ENCODE measurements at places on chromosomes 7 and 10. TPM values are rescaled to one million over a fixed set of nuclear protein-coding genes. Genes with fewer than 3 reads are reported as not detected.

Gene SKIDA1
- 2.7 TPM for total RNA-seq

Gene LIPK
- not detected for total RNA-seq

Gene CALML5
- not detected for total RNA-seq

Gene EXOSC1
- total RNA-seq, result 33.7 TPM

- H3K4me3 ChIP-seq, result no peak overlapping the region
- H3K27me3 ChIP-seq, result no peaks in the 10 kb centered on the region
- H3K27ac ChIP-seq, result no peak overlapping the region
- H3K4me1 ChIP-seq, result no peaks in the 10 kb centered on the region
- H3K36me3 ChIP-seq, result peaks cover 30% of the 10 kb centered on the region
- no peak for DNase-seq
Measured at GRCh38 chr10:84477398-84478128, 149.2 kb downstream of the CCSER2 start.

DNA sequence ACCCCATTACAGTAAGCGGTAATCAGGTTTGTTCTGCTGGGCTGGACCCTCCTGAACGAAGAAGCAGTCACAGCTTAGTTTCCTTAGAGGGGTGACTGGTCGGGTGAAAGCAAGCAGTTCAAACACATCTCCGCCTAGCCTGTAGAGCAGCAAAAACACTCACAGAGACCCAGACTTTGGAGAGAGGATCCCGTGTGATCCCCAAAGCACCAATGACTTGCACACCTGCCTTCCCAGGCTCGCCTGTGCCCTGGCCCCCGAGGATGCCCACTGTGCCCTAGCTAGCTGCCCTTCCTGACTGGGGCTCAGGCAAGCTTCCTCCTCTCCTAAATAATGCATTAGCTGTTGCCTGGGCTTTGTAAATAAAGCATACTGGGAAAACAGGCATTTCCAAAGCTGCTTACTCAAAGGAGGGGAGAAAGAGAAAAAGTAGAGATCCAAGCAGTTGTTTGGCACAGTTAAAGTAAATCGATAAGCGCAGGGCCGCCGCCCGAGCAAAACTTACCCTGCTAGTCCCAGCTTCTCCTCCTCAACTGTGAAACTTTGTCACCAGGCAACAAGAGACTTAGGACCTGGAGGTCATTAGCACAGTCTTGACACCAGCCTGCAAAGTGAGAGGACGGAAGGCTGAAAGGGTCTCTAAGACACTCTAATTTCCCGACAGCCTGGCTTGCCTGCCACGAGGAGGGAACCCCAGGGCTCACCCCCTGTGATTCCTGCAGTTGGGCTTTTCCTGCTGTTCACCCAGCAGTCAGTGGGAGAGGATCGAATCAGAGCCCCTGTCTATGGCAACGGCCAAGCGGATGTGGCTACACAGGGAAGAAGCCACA is 4.8 kb downstream of the LRRC18 start:
- H3K4me1 ChIP-seq, result no peaks in the 10 kb centered on the region
- no peaks in the 10 kb centered on the region for H3K36me3 ChIP-seq
- no peak overlapping the region for H3K4me3 ChIP-seq
- H3K27me3 ChIP-seq, result no peaks in the 10 kb centered on the region

DNA sequence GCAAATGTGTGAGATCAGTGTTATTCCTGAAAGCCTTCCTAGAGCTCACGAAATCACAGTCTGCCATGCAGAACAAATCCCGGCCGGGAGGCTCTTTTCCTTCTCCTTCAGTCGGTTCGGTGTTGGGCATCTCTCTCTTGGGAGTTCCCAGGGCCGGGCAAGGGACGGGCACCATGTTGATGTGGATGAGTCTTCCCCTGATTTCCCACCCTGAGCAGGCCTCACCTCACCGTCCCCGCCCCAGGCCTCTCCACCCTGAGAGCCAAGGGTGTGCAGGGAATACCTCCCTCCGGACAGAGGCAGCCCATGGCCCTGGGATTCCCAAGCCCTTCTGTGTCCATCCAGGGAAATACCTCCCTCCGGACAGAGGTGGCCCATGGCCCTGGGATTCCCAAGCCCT is 28.0 kb upstream of the DIP2C start:
- H3K27ac ChIP-seq, result no peak overlapping the region
- H3K4me1 ChIP-seq, result no peaks in the 10 kb centered on the region
- no peak overlapping the region for H3K4me3 ChIP-seq
- no peaks in the 10 kb centered on the region for H3K27me3 ChIP-seq
- no peaks in the 10 kb centered on the region for H3K36me3 ChIP-seq
- DNase-seq, result no peak

DNA sequence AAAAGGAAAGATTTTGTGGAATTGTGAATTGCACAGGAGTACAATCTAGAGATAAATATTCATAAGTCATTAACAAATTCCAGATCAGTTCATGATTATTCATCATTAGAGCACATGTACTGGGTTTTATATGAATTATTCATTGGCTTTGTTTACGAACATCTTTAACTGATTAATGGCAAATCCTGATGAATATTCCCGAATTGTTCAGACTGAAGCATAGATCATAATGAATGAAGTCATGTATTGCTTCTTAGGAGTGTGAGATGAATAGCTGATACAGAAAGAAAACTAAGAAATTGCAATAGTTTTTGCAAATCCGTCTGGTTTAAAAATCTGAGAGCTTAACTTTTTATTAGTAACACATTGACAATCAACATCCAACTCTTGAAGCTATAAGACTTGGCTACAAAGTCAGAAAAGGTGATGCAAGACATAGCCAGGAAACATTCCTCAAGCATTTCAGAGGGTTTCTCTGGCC is 183.6 kb upstream of the DGKB start:
- no peaks in the 10 kb centered on the region for H3K27me3 ChIP-seq
- no peak for DNase-seq
- H3K36me3 ChIP-seq, result no peaks in the 10 kb centered on the region
- no peak overlapping the region for H3K27ac ChIP-seq
- H3K4me1 ChIP-seq, result no peaks in the 10 kb centered on the region

DNA sequence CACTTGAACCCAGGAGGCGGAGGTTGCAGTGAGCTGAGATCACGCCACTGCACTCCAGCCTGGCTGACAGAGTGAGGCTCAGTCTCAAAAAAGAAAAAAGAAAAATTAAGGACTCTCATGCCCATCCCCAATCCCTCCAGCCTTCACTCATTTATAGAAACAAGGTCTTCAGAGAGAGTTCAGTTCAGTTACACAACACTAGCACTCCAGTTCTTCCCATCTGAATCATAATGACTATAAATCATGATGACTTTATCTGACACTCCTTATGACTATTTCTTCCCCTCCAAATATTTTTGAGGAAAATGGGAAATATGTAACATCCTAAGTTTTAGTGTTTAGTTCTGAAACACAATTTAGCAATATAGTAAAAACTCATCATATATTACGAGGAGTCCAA is 107.4 kb upstream of the LSM8 start:
- no peaks in the 10 kb centered on the region for H3K4me1 ChIP-seq
- H3K4me3 ChIP-seq, result no peak overlapping the region
- no peak for DNase-seq
- H3K27me3 ChIP-seq, result no peaks in the 10 kb centered on the region

GRCh38 chr7:2040893-2041270 is 191.9 kb downstream of the MAD1L1 start:
- no peak for DNase-seq
- no peak overlapping the region for H3K27ac ChIP-seq

GRCh38 chr7:28853150-28853549 is 105.0 kb downstream of the TRIL start:
- H3K4me3 ChIP-seq, result no peak overlapping the region
- no peaks in the 10 kb centered on the region for H3K4me1 ChIP-seq
- H3K27me3 ChIP-seq, result no peaks in the 10 kb centered on the region
- H3K27ac ChIP-seq, result no peak overlapping the region
- DNase-seq, result peak; percentile 13
- H3K36me3 ChIP-seq, result no peaks in the 10 kb centered on the region

DNA sequence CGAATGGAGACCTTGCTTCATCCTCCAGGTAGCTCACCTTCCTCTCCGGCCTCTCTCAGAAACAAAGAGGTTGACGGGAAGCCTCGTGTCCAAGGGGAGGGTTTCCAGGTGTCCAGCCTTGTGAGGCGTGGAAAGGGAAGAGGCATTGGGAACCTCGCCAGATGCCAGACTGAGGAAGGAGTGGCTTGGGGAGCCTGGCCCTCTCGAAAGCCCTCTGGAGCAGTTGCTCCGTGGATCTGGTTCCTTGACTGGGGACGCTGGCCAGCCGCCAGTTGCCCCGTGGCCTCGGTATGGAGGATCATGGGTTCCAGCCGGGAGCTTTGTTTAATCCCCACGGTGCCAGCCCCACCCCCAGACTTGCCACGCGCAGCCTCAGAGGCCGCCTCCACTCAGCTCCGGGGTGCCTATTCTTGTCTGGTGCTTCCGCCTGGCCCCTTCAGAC is 30.3 kb upstream of the SUN1 start:
- DNase-seq, result peak; percentile 40
- H3K36me3 ChIP-seq, result no peaks in the 10 kb centered on the region
- H3K4me1 ChIP-seq, result peaks cover 15% of the 10 kb centered on the region
- peak overlapping the region; percentile 9 for H3K4me3 ChIP-seq

DNA sequence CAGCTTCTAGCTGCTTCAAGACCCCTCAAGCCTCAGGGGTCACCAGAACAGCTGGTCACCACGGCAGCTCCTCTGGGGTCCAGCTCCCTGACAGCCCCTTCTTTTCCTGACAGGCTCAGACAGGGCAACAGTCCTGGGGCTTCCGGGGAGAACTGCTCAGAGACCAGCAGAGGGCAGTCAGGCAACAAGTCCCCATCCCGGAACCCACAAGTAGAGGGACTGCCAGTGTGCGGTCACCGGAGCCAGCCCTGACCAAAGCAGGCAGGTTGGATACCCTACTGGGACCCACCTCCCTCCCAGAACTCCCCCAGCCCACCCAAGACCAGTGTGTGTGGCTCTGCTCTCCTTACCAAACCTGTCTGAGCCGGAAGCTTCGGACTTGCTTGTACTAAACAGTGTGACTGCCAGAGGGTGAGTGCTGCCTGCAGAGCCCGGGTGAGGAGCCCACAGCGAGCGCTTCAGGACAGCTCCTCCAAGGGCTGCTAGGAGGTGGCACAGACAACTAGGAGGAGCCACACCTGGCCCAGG is 40.3 kb downstream of the YKT6 start:
- peak; percentile 40 for DNase-seq
- H3K4me3 ChIP-seq, result no peak overlapping the region
- H3K36me3 ChIP-seq, result no peaks in the 10 kb centered on the region
- H3K27me3 ChIP-seq, result no peaks in the 10 kb centered on the region
- no peak overlapping the region for H3K27ac ChIP-seq

DNA sequence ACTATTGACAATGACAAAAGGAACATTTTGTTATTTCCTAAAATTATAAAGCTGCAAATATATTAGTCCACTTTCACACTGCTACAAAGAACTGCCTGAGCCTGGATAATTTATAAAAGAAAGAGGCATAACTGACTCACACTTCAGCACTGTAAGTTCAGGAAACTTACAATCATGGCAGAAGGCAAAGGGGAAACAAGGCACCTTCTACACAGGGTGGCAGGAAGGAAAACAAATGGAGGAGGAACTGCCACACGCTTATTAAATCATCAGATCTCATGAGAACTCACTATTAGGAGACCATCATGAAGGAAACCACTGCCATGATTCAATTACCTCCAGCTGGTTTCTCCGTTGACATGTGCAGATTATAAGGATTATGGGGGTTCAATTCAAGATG is 203.1 kb downstream of the TPK1 start:
- H3K4me3 ChIP-seq, result no peak overlapping the region
- no peak for DNase-seq
- no peaks in the 10 kb centered on the region for H3K36me3 ChIP-seq
- H3K27ac ChIP-seq, result no peak overlapping the region
- H3K4me1 ChIP-seq, result no peaks in the 10 kb centered on the region
- no peaks in the 10 kb centered on the region for H3K27me3 ChIP-seq

DNA sequence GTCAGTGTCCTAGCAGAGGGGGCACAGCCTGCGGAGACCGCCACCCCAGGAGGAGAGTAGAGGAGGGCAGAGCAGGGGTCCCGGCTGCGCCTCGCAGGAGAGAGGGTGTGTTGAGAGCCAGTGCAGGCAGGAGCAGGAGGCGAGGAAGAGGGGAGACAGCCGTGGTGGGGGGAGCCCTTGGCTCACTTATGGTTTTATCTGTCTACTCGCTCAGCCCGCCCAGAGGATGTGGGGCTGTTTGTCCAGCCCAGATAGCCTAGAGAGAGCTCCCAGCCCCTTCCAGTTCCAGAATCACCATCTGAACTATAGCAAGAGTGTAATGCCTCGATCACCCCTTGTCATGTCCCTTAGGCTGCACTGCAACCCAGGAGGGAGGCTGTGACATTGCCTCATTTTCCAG is 26.6 kb downstream of the SLC29A3 start:
- no peak overlapping the region for H3K27ac ChIP-seq
- no peak overlapping the region for H3K4me3 ChIP-seq
- no peaks in the 10 kb centered on the region for H3K4me1 ChIP-seq
- H3K36me3 ChIP-seq, result no peaks in the 10 kb centered on the region
- H3K27me3 ChIP-seq, result no peaks in the 10 kb centered on the region
- DNase-seq, result no peak

DNA sequence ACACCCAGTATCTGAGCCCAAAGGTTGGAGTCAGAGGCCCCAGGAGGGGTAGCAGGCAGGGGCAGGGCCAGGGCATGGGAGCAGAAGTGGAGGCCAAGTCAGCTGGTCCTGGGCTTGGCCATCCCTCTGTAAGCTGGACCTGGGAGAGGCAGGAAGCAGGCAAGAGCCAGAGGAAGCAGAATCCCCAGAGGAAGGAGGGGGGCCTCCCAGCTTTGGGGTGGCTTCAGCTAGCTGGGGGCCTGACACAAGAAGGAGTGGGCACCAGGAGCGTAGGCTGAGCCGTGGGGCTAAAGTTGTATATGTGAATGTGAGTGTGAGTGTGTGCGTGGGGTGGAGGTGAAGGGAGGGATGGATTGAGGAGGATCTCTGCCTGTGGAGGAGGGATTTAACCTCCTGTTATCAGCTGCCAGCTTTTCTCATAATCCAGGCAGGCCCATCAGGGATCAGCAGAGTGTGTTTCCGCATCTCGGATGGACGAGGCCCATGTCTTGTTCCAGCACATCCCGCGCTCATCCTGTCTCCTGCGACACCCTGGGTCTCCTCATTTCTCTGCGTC is 54.0 kb downstream of the NEURL1 start:
- DNase-seq, result no peak
- no peaks in the 10 kb centered on the region for H3K27me3 ChIP-seq
- no peak overlapping the region for H3K4me3 ChIP-seq
- H3K27ac ChIP-seq, result no peak overlapping the region
- H3K4me1 ChIP-seq, result no peaks in the 10 kb centered on the region

DNA sequence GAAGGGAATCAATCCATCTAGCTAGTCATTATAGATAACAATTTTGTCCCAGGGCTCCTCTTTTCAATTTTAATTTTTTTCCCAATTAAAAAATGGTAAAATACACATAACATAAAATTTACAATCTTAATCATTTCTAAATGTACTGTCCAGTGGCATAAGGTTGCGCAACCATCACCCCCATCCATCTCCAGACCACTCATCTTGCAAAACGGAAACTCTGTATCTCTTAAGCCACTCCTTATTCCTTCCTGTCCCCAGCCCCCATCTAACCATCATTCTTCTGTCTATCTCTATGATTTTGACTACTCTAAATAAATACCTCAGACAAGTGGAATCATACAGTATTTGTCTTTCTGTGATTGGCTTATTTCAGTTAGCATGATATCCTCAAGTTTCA is 46.1 kb upstream of the RAB18 start:
- DNase-seq, result no peak
- no peak overlapping the region for H3K27ac ChIP-seq
- H3K4me1 ChIP-seq, result no peaks in the 10 kb centered on the region
- H3K4me3 ChIP-seq, result no peak overlapping the region
- no peaks in the 10 kb centered on the region for H3K36me3 ChIP-seq

GRCh38 chr7:69700331-69700730 is 102.1 kb downstream of the AUTS2 start:
- no peak for DNase-seq
- H3K4me1 ChIP-seq, result no peaks in the 10 kb centered on the region
- H3K4me3 ChIP-seq, result no peak overlapping the region
- H3K36me3 ChIP-seq, result no peaks in the 10 kb centered on the region
- no peak overlapping the region for H3K27ac ChIP-seq
- no peaks in the 10 kb centered on the region for H3K27me3 ChIP-seq

Data from tibial nerve (tissue), 4 donors.